Fibroblast of skin of back (primary cell): ENCODE measurements at places on chromosomes 4 and X.

- DNase-seq = no peak
Observed at GRCh38 chr4:15365641-15366040, 62.2 kb upstream of the C1QTNF7 start.

DNA sequence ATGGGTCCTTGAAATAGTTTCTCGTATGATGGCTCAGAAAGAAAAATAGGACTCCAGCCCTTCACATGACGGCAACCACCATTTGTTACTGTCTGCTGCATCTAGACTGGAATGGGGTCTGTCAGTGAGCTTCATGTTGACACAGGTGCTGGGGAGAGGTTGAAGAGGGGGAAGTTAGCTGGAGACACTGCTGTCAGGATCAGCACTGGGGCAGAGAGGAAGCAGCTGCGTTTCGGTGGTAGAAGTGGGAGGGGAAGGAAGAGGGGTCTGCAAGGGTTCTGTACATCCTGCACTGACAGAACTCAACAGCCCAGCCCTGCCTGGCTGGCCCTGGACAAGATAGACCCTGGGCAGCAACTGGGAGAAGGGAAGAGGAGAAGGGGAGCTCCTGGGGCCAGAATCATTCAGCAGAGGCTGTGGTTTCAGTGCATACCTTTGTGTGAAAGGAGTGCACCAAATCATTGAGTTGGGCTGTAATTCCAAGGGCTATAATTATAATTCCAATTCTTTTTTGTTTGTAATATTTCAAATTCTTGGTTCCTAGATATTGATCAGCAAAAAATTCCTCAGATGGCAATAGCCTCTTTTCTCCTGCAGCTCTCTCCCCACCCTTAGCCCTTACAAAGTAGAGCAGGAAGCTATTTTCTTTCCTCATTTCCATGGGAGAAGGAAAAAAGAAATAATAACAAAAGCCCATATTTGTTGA lies 119.4 kb upstream of the C1GALT1C1 start:
- no peak for DNase-seq

DNA sequence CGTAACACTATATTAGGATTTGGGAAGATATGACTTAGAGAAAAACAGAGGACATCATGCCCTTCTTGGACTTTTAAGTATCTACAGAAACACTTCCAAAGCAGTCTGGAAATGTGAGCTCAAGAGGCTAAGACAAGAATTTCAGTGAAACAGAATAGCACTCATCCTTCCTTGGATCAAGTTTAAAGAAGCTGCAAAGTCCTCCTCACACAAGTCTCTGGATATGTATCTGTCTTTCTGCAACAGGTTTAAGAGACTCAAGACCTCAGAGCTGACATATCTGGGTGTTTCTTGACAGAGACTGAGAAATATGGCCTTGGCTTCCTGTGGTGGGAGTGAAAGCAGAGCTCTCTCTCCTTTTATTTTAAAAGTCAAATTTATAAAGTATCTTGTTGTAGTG lies 82.5 kb upstream of the GIMD1 start:
- DNase-seq = no peak

DNA sequence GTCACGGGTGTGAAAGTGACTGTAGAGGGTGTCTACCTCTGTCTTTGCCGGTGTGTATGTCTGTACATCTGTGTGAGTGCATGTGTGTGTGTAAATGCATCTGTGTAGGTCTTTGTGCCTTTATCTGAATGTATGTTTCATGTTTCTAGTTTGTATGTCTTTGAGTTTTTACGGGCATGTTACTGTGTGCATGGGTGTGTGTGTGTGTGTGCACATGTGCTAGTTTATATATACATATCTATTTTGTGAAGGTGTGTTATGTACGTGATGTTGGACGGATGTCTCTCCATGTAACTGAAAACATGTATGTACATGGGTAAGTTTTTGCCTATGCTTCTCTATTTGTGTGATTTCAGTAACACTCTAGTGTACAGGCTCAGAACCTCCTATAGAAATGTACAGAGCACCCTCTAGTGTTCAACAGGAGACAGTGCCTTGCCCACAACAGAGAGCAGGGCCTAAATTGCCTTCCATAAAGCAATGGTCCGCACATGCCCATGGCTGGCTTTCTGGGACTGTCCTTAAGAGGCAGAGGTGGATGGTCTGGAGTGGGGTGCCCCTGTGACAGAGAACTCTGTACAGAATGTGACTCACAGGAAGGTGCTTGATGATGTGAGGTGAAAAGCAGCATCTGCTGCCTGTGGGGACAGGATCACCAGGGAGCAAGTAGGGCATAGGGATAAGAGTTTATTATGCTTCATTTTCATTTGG lies 343.5 kb downstream of the RAPGEF2 start:
- peak; percentile 81 for DNase-seq

DNA sequence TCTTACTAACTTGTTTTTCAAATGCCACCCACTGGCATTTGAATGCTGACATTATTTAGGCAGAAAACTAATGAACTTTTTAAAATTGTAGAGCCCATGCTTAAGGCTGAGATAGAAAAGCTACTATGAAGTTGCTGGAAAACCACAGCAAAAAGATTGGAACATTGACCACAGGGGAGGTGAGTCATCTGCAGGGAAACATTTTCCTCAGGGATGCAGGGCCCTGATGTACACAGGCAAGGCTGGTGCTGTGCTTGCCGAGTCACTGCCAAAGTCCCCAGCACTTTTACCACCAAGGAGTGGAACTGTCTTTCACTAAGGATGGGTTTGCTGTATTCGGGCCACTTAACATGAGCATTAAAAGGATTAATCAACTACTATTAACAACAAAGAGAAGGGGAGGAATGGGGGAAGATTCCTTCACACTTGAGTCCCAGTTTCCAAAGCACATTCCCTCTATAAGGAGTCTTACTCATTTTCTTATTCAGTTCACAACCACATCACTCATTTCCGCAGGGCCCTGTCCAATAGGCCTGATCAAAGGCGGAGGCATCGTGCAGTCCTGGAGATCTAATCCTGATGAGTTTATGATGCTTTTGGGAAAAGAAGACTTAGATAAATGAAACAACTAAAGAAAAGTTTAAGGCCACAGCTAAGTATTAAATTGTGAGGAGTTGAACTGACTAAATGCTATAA lies 202.9 kb upstream of the NPY2R start:
- peak; percentile 37 for DNase-seq

- DNase-seq = no peak
Observed at GRCh38 chrX:72040506-72040905, 91.2 kb downstream of the RTL5 start.

GRCh38 chr4:103289186-103289585 lies 91.0 kb upstream of the CENPE start:
- DNase-seq = peak; percentile 4

- no peak for DNase-seq
Observed at GRCh38 chr4:159280442-159281172, 177.7 kb downstream of the RAPGEF2 start.

DNA sequence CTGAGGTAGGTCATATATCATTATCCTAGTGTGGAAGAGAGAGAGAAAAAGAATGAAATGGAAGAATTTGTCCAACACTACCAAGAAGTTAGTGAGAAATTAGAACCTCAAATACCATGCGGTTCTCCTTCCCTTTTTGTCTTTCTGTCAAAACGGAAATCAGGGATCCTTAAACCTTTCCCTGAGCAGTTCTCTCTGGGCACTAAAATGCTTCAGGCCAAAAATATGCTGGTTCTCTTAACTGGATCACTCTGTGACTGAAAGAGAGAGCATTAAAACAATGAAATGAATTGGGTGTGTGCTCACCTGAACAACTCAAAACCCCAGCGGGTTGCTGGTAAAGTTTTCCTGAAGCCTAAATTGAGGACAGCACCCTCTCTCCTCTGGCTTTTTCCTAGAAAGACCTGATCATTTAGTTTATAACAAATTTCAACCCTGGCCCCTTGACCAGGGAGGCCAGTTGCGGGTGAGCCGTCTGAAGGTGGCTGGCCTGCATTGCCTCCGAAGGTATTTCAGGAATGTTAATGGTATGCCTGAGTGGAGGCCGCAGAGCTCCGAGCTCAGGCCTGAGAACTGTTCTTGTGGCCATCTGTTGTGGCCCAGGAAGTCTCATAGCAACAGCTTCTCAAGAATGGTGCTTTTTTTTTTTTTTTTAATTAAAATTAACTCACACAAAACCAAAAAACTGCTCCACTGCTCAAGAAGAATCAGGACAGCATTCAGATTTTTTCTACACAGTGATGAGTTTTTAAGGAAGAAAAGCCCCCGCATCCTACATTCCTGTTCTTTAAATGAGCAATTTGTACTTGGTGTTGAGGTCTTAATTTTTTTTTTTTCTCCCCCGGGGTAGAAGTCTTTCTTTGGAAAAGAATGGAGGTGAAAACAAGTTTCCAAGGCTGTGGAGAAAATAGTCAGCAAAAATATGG lies 155.1 kb downstream of the SHROOM3 start:
- DNase-seq = peak; percentile 96

- no peak for DNase-seq
Observed at GRCh38 chrX:9392445-9392844, 72.4 kb upstream of the TBL1X start.

- DNase-seq = peak; percentile 8
Observed at GRCh38 chrX:10033375-10034007, 66.3 kb downstream of the CLDN34 start.

- peak; percentile 75 for DNase-seq
Observed at GRCh38 chr4:119835613-119835910, 207.0 kb upstream of the PDE5A start.

GRCh38 chr4:94933799-94934198 lies 176.0 kb downstream of the BMPR1B start:
- no peak for DNase-seq

DNA sequence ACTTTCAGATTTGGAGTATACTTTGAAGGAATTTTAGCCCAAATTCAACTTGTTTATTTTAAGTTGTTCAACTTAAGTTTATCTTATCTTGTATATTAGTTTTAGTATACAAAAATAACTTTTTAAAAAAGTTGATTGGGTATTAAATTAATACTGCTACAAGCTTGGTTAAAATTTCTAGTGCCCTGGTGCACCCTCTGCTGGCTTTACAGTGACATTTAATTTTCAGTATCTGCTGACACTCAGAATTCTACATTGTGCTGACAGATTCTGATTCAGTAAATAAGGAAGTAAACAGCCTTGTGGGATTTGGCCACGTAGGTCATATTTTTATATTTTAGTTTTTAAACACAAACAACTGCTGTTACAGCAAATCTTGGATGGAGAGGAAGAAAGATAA lies 2.9 kb downstream of the EDA start:
- DNase-seq = no peak

DNA sequence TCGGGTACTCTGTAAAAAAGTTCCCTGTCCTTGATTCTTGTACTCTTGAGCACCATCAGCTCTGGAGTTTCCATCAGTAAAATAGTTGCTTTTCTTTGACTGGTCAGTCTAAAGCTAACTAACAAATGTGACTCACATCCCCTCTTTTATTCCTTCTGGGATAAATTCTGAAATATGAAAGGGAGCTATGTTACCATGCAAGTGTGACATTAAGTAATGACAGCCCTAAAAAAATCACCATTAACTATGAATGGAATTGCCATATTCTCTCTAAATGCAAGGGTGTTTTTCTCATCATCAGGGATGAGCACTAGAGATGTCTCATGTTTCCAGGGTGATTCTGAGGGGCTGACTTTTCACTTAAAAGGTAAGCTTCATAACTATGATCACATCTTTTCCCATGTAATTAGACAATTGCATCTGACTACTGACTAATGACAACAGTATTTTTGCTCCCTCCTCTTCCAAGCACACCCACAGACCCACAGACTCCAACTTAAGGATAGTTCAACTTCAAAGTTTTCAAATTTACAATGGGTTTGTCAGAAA lies 26.9 kb upstream of the RASGEF1B start:
- DNase-seq = no peak

DNA sequence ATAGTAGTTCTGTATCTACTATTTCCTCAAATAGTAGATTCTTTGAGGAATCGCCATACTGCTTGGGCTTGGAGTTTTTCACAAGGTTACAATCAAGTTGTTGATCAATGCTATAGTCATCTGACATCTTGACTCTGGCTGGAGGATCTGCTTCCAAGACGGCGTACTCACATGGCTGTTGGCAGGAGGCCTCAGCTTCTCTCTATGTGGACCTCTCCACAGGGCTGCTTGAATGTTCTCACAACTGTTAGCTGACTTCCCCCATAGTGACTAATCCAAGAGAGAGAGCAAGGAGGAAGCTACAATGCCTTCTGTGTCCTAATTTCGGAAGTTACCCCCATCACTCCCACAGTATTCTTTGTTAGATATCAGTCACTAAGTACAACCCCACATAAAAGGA lies 10.3 kb downstream of the EGFL6 start:
- no peak for DNase-seq

DNA sequence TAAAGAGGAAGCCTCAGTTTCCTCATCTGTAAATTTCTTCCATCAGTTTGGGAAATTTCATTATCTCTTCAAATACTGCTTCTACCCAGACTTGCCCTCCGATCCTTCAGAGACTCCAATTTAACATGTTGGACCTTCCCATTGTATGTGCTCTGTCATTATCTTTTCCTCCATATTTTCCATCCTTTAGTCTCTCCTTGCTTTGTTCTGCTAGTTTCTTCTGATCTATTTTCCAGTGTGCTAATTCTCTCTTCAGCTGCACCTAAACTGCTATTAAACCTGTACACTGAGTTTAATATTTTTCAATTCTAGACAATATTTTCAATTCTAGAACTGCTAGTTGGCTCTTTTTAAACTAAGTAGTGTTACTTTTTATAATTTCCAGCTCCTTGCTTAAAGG lies 65.5 kb downstream of the EVC start:
- DNase-seq = no peak

- peak; percentile 94 for DNase-seq
Observed at GRCh38 chr4:174669270-174669669, 147.0 kb upstream of the HPGD start.

DNA sequence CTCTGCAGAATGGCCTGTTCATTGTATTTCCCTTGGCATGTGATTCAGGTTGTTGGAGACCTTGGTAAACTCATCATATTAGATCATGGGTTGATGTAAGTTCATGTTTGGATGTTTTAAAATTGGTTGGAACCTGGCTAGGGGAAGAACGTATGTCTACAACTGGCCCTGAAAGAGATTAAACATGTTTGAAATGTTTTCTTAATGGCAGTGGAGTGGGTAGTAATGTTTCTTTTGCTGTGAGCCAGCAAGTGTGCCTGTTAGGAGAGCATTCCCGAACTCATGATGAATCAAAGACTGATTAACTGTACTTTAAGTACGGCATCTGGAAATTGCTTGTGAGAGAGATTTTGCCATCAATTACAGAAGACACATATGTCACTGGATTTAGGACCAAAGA lies 44.5 kb upstream of the SLC4A4 start:
- DNase-seq = peak; percentile 55

GRCh38 chr4:8021796-8022195 lies 82.1 kb upstream of the AFAP1 start:
- no peak for DNase-seq
